ENCODE measurements at places on chromosomes 3 and 15.

DNA sequence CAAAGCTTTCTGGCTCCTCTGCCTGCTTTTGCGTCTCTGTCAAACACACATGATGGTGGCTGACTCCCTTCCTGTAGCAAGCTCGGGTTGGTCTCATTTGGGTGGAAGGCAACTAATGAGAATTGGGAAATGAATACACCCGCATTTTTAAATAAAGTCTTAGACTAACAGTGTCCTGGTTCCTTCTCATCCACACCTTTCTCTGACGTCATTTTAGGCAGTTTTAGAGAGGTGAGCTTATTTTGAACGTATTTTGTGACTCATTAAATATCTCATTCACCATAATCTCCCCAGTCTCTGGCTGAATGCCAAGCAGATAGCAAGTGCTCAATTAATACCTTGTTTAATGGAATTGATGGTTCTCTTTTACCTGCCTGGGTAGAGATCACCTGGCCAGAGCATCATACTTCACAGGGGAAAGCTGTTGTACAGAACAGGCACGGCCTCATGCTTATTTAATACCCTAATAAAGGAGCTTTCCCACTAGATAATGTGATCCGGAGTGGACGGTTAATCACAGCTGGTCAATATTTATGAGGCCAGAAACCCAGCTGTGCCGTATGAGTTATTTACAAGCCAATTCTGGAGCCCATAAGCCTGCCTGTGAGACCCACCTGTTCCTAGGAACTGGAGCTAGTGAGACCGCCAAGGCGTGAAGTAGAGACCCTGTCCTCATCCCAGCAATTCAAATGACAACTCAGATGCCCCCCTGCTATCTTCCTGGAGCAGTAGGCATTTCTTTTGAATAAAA is 149.7 kb upstream of the PROK2 start:
- no peak for DNase-seq

DNA sequence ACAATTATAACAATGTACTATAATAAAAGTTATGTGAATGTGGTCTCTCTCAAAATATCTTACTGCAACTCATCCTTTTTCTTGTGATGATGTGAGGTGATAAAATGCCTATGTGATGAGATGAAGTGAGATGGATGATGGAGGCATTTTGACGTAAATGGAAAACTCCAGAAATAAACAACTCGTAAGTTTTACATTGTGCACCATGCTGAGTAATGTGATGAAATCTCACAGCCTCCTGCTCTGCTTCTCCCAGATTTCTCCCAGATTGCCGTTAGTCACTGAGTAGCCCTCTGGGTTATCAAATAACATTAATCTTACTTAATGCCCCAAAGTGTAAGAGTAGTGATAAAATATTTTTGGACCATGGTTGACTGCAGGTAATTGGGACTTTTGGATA is 64.8 kb upstream of the SLCO2A1 start:
- no peak for DNase-seq

GRCh38 chr15:79025201-79025600 is 65.4 kb downstream of the RASGRF1 start:
- no peak for DNase-seq

- DNase-seq: no peak
These were observed 1239.5 kb downstream of the SI start for GRCh38 chr3:163838769-163839168.
